AG04449 (cell line): ENCODE measurements at places on chromosomes 4 and X.

DNA sequence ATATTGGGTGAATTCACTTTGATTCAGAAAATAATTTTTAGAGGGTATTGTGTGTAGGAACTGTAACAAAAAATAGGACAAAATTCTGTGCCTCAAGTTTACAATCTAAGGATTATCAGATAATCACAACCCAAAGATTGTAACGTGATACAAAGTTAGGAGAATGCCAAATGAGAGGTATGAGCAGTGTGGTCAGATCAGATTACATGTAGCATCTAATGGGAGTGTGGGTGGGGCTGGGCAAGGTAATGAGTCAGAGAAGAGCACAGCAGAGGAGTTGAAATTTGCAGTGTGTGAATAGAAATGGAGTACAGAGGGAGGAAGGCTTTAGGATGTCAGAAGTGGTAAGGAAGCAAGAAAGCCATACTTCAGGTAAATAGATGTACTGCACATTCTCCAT is 103.4 kb upstream of the TEX13A start:
- DNase-seq: no peak

- DNase-seq: no peak
Observed at GRCh38 chr4:77989968-77990367, 67.2 kb upstream of the FRAS1 start.

GRCh38 chrX:55011294-55011693 is 11.1 kb downstream of the APEX2 start:
- DNase-seq: no peak

DNA sequence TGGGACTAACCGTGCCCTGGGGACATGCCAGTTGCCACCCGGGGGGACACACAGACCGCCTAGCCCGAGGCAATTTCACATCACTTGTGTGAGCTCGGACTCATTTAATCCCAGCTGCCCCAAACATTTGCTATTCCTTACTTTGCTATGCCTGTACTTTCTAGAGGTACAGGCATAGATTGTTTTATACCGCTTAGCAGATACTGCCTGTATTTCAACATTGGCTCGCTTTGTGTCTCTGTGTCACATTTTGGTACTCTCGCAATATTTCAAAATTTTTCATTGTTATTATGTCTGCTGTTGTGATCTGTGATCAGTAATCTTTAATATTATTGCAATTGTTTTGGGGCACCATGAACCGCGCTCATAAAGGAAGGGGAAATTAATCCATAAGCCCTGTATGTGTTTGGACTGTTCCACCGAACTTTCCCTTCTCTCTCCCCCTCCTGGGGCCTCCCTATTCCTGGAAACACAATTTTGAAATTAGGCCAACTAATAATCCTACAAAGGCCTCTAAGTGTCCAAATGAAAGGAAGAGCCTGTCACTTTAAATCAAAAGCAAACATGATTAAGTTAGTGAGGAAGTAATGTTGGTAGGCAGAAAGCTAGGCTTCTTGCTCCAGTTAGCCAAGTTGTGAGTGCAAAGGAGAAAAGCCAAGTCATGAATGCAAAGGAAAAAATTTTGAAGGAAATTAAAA is 568 bp upstream of the CASP6 start:
- DNase-seq: no peak

DNA sequence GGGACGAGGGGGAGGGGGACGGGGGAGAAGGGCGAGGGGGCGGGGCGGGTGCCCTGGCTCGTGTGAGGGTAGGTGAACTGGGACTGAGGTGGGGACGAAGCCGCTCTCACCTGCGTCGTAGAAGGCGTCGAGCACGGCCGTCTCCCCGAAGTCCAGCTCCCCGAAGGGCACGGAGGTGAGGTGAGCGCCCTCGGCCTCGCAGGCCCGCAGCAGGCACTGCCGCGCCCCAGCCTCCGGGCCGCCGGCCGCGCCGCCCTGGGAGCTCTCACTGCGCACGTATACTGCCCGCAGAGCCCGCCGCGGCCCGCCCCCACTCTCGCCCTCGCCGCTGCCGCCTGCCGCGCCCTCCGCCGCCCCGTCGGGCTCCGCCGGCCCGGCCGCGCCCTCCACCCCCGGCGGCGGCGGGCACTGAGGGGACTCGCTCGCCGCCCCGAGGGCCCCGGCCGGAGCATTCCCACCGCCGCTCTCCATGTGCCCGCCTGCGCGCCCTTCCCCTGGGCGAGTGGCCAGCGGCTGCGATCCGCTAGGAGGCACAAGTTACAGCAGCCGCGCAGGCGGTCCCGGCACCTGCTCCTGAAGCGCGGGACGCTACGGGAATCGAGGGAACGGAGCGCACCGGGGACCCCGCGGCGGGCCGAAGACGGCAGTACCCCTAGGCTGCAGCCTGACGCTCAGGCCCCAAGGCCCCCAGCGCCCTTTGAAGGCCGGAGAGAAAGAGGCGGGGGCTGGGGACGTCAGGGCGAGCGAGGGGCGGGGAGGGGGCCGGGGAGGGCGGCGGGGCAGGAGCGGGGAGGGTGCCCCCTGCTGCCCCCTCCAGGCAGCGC is at the start of gene MAP3K15:
TSS of gene MAP3K15 (minus strand) at position 718 of the 824 bp plus-strand sequence. CDS start at position 471, 247 bp downstream.
- no peak for DNase-seq

DNA sequence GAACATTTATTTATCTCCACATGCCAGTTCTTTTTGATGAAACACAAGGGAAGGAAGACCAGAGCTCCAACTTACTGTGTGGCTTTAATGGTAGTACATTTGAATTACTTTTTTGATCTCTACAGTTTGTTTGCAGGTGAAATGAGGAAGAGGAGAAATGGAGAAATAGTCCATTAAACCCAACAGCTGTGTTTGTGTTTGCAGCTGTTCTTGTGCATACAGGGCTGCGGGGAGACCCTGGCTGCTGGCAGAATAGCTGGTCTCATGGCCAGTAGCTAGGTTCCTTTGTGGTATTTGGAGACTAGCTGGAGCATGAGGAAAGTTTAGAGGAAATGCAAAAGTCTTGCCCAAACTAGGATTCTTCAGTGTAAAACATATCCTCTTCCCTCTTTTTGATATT is 374.8 kb downstream of the GPAT3 start:
- no peak for DNase-seq

DNA sequence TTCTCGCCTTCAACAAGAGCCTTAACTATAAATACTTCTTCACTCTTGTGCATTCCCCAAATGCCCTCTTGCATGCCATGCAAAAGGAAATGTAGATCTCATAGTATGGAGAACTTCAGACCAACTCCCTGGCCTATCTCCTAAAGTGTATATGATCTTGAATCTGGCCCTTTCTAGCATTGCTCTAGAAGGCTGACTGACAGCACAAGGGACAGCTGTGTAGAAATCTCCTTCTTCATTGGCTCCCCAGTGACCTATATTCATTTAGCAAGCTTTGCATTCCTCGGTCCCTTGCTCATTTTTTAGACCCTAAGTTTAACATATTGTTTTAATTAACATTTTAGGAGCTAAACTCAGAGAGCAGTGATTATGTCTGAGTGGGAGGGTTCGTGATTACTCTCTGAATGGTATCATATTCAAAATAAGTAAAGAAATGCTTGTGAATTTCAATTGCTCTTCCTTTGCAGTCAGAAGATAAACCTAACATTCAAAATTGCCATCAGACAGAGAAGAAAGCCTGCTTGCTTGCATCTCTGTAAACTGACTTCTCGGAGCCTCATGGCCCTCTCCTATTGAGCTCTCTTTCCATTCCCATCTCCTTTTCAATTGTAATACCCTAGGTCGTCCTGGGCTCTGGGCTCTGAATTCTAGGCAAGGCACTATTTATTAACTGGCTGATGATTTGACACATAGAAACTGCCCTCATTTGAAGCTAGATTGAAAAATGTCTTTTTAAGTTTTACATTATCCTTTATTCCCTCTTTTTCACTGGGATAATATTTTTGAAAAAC is 120.3 kb upstream of the PRKG2 start:
- no peak for DNase-seq

GRCh38 chrX:11478026-11478425 is 184.8 kb downstream of the AMELX start:
- DNase-seq: no peak
